ENCODE measurements at places on chromosomes 16 and 17.

DNA sequence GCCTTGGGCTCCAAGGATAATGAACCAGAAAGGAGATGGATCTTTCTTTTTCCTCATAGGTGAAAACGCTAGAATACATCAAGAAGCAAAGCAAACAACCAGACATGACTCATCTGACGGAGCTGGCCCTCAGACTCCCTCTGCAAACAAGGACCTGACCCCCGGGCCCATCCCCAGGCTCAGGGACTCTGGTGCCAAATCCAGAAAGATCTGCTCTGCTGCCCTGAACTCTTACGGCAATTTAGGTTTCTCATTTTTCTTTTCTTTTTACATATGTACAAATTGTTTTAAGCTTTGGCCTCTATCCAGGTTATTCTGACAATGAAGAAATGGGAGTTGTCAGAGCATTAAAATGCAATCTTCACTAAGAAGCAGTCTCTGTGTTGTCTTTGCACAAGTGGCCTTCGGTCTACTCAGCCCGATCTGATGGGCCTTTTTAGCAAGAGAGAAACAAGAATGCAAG, 17.7 kb downstream of the KNOP1 start:
- DNase-seq, result no peak

DNA sequence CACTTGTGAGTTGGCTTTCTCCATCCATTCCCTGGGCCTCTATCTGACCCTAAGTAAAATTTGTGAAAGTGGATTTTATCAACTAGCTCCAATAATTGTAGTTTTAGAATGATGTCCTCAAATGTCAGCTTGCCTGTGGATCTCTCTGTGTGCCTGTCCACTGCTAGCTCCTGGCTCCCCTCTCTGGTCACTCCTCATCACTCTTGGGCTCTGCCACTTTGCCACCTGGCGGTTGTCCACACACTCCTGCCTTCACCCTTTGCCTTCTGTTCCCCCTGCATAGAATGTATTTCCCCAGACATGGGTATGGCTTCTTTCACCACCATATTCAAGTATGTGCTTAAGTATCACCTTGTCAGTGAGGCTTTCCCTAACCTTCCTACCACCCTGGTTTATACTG, 19.8 kb downstream of the ANKFN1 start:
- no peak for DNase-seq

- no peak for DNase-seq
Observed at GRCh38 chr16:3149630-3150345, 15.0 kb downstream of the ZNF213 start.

GRCh38 chr17:41988418-41988817, 21.8 kb downstream of the CNP start:
- no peak for DNase-seq

DNA sequence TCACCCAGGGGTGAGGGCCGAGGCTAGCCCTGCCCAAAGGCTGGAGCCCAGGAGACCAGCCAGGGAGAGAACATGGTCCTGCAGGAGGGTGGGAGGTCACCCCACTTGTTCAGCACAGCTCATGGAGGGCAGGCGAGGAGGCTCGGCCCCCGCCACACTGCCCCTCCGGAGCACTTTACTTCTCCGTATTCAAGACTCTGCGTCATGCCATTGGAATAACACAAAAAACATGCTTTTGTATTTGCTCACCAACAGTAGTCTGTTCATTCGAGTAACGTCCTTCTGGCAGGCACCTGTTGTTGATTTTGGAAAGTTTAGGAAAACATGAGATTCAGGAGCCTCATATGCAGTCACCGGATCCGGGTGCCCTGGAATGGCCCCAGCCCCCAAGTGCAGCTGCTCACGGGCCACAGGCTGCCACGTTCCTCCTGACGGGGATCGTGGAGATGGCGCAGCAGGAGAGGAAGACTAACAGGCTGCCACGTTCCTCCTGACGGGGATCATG, 81.1 kb upstream of the DNAH17 start:
- DNase-seq, result no peak

- DNase-seq, result no peak
Observed at GRCh38 chr17:48344251-48344650, 85.8 kb downstream of the SKAP1 start.

- no peak for DNase-seq
Observed at GRCh38 chr17:31696703-31697325, 162.2 kb downstream of the COPRS start.

- no peak for DNase-seq
Observed at GRCh38 chr17:56887552-56888467, 26.0 kb downstream of the TRIM25 start.

GRCh38 chr17:56979091-56979480, 1.2 kb downstream of the SCPEP1 start:
- no peak for DNase-seq

DNA sequence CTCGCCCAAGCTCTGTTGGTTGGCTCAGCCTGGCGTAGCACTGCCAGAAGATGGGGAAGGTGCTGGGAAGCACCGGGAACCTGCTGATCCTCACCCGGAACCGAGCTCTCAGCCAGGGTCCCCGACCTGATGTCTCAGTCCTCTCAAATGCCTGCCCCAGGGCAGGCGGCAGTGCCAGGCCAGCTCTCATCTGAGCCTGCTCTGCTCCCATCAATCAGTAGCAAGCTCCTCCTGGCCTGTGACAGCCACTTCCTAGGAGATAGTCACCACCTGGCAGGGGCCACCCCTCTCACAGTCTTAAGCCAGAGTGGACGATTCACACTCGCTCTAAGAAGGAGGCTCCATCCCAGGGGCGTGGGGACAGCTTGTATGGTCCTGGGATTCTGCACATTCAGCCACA, 62.0 kb downstream of the ENGASE start:
- DNase-seq, result no peak

DNA sequence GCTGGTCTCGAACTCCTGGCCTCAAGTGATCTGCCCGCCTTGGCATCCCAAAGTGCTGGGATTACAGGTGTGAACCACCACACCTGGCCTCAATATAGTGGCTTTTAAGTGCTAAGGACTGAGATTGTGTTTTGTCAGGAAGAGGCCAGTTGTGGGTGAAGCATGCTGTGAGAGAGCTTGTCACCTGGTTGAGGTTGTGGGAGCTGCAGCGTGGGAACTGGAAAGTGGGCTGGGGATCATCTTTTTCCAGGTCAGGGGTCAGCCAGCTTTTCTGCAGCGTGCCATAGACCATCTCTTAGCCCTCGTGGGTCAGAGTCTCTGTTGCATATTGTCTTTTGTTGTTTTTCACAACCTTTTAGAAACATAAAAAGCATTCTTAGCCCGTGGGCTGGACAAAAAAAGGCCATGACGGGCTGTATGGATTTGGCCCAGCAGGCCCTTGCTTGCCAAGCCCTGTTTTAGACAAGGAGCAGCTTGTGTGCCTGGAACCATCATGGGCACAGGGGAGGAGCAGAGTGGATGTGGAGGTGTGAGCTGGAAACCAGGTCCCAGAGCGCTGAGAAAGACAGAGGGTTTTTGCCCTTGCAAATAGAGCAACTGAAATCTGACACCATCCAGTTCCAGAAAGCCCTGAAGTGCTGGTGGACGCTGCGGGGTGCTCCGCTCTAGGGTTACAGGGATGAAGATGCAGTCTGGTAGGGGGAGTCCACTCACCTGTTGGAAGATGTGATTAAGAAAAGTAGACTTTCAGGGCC, 5.5 kb downstream of the BIRC5 start:
- no peak for DNase-seq

DNA sequence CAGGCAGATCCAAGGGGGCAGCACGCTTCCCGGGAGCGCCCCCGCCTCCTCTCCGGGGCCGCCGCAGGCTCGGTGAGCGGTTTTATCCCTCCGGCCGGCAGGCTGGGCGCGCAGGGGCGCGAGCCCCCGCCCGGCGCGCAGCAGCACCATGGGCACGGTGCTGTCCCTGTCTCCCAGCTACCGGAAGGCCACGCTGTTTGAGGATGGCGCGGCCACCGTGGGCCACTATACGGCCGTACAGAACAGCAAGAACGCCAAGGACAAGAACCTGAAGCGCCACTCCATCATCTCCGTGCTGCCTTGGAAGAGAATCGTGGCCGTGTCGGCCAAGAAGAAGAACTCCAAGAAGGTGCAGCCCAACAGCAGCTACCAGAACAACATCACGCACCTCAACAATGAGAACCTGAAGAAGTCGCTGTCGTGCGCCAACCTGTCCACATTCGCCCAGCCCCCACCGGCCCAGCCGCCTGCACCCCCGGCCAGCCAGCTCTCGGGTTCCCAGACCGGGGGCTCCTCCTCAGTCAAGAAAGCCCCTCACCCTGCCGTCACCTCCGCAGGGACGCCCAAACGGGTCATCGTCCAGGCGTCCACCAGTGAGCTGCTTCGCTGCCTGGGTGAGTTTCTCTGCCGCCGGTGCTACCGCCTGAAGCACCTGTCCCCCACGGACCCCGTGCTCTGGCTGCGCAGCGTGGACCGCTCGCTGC, 832 bp downstream of the CDK5R1 start:
- DNase-seq, result no peak

- no peak for DNase-seq
Observed at GRCh38 chr17:81387100-81388090, 7.9 kb upstream of the BAHCC1 start.
